ENCODE measurements at places on chromosomes 16 and 17.

- DNase-seq = no peak
These were observed 17.1 kb downstream of the UNC45B start for GRCh38 chr17:35164716-35165115.

DNA sequence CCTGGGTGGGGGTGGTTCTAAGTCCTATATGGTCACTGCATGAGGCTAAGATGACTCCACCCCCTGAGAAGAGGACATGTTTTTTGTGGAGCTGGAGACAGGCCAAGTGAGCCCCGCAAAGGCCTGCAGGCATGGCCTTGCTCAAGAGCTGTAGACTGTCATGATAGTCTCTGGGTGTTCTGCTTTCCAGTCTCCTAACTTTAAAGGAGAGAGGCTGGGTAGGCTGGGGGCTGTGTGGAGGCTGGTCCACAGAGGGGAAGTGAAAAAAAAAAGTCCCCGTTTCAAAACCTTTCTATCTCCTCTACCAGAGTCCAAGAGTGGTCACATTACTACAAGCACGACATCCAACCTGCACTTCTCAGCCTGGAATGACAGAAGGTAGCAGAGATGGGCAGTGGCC, 27.1 kb downstream of the CDRT4 start:
- no peak for DNase-seq

GRCh38 chr17:54899721-54900456, 763 bp upstream of the TOM1L1 start:
- no peak for DNase-seq

DNA sequence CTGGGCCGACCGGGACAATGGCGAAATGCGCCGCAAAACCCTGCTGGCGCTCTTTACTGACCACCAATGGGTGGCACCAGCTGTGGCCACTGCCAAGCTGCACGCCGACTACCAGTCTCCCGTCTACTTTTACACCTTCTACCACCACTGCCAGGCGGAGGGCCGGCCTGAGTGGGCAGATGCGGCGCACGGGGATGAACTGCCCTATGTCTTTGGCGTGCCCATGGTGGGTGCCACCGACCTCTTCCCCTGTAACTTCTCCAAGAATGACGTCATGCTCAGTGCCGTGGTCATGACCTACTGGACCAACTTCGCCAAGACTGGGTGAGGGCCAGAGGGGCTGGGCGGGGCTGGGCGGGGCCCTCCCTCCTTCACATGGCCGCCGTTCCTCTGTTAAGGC, 4.3 kb upstream of the SPEM1 start:
- DNase-seq = no peak

DNA sequence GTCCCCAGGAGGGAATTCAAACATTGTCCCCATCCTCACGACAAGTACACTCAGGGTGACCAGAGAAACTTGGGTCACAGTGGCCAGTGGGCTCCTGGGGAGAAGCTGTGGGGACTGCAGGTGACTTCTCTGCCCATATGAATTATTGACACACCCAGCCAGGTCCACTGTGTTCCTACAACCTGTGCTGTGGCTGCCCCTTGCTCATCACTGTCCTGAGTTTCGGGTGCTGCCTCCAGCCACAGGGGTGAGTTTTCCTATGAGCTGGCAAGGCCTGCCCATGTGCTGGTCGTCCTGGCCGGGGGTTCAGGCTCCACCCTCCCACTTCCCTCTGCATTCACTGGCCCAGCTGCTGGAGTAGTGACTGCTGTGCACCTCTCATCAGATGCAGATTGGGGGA, 59.0 kb upstream of the RBFOX3 start:
- DNase-seq = no peak

DNA sequence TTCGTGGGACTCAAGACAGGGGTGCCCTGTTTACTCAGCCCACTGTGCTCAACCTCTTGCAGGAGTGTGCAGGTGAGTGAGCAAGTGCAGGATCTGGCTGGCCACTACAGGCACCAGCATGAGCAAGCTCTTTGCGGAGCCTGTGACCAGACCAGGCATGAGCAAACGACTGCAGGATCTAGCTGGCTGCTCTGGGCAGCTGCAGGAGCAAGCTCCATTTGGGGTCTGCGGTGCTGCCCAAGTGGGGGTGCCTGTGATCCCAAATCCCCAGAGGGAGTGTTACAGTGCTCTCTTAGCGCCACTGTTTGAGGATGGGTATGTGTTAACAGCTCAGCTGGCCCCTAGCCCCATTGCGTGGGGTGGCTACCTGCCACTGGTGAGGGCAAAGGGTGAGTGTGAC, 2.4 kb downstream of the USP6 start:
- no peak for DNase-seq

DNA sequence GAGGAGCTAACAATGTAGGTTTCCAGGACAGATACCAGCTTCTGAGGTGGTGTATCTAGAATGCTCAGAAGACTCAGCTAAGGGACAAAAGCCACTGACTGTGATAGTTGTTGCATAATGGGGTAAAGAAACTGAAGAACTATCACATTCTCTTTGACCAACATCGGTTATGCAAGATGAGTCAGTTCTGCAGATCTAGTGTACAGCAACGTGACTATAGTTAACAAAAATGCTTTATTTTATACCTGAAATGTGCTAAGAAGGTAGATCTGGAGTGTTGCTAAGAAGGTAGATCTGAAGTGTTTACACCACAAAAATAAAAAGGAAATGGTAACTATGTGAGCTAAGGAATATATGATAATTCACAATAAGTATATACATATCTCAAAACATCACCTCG, 2.5 kb downstream of the KRTAP9-6 start:
- no peak for DNase-seq

DNA sequence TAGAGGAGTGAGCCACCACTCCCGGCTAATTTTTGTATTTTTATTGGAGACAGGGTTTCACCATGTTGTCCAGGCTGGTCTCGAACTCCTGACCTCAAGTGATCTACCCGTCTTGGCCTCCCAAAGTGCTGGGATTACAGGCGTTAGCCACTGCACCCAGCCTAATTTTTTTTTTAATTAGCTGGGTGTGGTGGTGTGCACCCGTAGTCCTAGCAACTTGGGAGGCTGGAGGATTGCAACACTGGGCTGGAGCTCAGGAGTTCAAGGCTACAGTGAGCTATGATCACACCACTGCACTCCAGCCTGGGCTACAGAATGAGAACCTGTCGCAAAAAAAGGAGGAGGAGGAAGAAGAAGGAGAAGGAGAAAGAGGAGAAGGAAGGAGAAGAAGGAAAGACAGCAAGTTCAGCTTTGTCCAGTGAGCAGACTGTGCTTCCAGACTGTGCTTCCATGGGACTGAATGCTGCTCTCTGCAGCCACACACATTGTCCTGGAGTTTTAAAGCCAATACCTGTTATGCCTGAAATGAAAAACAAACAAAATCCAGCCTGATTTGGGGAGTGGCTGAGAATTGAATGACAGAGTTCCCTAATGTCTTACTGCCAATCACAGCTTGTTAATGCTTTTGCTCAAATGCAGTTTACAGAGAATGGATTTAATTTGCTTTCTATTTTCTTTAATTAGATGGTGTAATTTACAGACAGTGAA, 2.8 kb upstream of the TNFRSF13B start:
- peak; percentile 13 for DNase-seq

- DNase-seq = peak; percentile 77
These were observed 2.7 kb downstream of the HOXB2 start for GRCh38 chr17:48542114-48542656.

GRCh38 chr17:4345581-4346252, 20.8 kb downstream of the UBE2G1 start:
- DNase-seq = no peak

DNA sequence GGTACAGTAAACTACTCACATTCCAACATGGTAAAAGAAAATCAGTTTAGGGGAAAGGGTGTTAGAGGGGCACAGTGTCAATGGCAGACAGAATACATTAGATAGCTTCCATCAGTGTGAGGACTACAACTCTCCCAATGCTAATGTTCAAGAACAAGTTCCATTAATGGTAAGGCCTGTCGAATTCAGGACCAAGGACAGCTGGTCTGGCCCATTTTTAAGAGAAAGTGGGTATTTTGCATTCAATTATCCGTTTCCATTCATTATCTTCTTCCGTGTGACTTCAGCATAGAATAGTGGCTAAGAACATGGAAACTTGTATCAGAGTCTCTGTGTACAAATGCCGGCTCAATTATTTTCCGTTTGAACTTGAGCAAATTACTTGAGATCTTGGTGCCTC, 98.4 kb downstream of the XYLT1 start:
- DNase-seq = no peak

DNA sequence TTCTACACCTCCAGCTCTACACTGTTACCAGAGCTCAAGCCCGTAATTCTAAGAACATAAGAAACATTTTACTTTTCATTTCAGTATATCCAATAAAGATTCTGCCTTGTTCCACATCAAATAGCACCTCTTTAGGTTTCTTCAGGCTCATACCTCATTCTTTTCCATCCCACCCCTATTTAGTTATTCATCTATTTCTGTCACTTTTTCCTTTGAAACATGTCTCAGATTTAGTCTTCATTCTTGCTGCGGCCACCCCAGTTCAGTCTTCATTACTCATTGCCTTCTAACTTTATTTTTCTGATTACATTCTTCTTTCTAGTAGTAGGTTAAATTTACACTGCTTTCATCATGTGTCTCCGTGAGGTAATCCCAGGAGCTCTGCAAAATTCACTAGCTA, 33.5 kb downstream of the PPM1E start:
- DNase-seq = no peak

GRCh38 chr16:46627746-46628145, 6.6 kb upstream of the SHCBP1 start:
- no peak for DNase-seq

- no peak for DNase-seq
These were observed 138.9 kb upstream of the CA10 start for GRCh38 chr17:52297230-52298010.

- DNase-seq = no peak
These were observed 31.5 kb upstream of the EMP2 start for GRCh38 chr16:10611825-10612342.

DNA sequence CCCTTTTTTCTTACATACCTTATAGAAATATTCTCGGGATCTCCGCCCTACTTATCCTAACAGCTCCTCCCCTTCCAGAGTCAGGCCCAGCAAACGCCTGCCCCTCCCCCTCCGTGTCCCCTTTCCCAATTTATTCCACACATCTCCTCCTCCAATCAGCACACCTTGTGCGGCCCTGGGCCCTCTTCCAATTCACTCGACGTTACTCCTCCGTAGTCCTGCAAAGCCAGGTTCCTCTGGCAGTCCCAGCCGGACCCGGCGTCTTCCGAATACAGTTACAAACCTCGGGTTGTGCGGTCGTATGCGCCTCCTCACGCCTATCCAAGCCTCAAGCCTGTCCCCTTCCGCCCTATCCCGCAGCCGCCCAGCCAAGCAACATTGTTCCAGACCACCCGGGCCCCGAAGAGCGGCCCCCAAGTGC, 677 bp downstream of the CBX1 start:
- DNase-seq = no peak

- no peak for DNase-seq
These were observed 394 bp upstream of the PRM3 start for GRCh38 chr16:11273721-11274324.

- DNase-seq = no peak
These were observed 2021.6 kb downstream of the TP53TG3F start for GRCh38 chr16:35480988-35481387.

DNA sequence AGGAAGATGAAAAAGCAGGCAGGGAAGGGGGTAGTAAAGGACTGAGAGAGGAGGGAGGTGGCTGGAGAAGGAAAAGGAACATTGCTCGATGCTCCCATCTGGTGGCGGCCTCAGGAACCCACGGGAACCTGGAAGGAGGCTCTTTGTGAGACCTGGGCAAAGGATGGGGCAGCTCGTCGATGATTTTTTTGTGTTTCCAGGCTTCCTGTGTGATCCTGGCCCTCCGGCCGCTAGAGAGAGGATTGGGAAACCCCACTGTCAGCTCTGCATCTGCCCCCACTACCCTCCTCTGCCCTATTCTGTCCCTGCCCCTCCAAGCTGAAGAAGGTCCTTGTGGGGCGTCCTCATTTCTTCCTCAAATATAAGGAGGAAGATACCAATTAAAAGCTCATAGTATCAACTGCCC, 6.6 kb downstream of the WFIKKN2 start:
- peak; percentile 72 for DNase-seq

DNA sequence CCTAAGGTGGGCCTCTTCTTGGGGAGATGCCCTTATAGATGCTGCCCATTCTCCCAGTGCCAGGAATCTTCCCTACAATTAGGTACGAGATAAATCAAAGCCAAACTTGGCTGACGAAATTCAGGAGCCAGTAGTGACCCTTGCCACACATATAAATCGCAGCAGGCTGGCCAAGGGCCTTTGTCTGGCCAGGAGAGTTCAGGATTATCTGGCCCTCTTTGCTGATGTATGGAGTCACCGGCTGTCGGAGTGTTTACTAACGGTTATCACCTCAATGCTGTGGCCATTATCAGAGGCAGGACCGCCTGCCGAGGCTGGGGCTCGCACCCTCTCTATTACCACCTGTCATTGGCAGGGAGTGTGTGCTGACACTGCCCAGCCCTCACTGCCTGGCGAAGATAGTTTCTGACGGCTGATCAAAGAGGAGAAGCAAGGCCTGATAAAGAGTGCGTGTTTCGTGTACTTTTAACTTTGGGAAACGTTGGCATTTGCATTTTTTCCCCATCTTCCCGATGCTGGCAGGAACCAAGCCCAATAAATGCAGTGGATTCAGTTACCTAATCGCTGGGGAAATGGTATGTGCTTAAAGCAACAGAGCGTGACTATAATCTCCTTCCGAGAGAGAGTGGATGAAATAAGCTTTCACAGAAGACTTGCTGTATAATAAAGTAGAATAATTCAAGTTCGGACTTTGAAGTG, 32.8 kb upstream of the TBX2 start:
- no peak for DNase-seq

GRCh38 chr16:80081846-80082245, 458.9 kb upstream of the DYNLRB2 start:
- no peak for DNase-seq

GRCh38 chr17:72913142-72913682, 179.3 kb downstream of the SLC39A11 start:
- DNase-seq = no peak

DNA sequence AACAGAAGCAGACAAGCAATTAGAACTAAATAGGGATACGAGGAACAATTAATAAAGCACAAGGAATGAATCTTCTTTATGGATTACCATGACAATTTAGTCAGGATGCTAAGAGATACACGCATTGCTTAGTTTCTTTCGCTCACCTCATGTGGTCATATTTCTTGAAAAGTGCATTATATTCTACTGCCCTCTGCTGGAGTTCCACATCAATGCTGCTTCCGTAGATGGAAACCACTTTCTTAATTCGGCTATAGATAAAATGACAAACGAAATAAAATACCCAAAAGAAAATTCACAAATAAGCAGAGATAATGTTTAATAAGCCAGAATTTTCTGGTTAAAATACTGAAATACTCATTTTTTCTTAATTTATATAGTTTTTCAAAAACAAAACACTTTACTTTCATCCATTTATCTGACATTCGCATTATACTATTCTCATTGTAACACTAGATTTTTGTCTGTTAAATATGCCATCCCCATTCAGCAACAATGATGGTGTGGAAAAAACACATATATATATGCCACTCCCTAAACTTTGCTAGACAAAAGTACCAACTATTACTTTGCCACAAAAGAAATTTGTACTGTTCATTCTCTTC, 22.0 kb upstream of the PHLPP2 start:
- no peak for DNase-seq
